Urinary bladder (tissue), 4 donors: ENCODE measurements at places on chromosomes 6 and 20. TPM values are rescaled to one million over a fixed set of nuclear protein-coding genes. Genes with fewer than 3 reads are reported as not detected.

The TUBB2B gene
- 55.6 TPM for total RNA-seq

The KIF6 gene
- 1.1 TPM for total RNA-seq

The VSTM2L gene
- 1.3 TPM for total RNA-seq

The FAM217A gene
- total RNA-seq: not detected

The VGLL2 gene
- total RNA-seq: 0.11 TPM

The THEMIS gene
- 0.26 TPM for total RNA-seq

The TP53TG5 gene
- total RNA-seq: 0.69 TPM

The THBS2 gene
- total RNA-seq: 140 TPM

The SIRPB1 gene
- 0.26 TPM for total RNA-seq

The STMND1 gene
- total RNA-seq: not detected

The GMDS gene
- 7.5 TPM for total RNA-seq
